ENCODE measurements at places on chromosomes 12 and 14.

- no peak for DNase-seq
These were observed 8.3 kb downstream of the ANKRD33 start for GRCh38 chr12:51896236-51896635.

GRCh38 chr14:61602003-61602732, 93.1 kb upstream of the HIF1A start:
- no peak for DNase-seq

GRCh38 chr14:72745546-72745945, 148.4 kb downstream of the DPF3 start:
- no peak for DNase-seq

- no peak for DNase-seq
These were observed 72.3 kb downstream of the B4GALNT3 start for GRCh38 chr12:531951-532585.

- no peak for DNase-seq
These were observed 196.2 kb upstream of the ALG10 start for GRCh38 chr12:33825986-33826602.

Measured in hematopoietic multipotent progenitor cell treated with erythropoietin and hydrocortisone succinate and interleukin-3 and kit ligand, for 17 days (in vitro differentiated cells).